ENCODE measurements at places on chromosomes 4 and X.
A peak's percentile ranks its signal among the peaks of the same experiment; 100 is the strongest.

DNA sequence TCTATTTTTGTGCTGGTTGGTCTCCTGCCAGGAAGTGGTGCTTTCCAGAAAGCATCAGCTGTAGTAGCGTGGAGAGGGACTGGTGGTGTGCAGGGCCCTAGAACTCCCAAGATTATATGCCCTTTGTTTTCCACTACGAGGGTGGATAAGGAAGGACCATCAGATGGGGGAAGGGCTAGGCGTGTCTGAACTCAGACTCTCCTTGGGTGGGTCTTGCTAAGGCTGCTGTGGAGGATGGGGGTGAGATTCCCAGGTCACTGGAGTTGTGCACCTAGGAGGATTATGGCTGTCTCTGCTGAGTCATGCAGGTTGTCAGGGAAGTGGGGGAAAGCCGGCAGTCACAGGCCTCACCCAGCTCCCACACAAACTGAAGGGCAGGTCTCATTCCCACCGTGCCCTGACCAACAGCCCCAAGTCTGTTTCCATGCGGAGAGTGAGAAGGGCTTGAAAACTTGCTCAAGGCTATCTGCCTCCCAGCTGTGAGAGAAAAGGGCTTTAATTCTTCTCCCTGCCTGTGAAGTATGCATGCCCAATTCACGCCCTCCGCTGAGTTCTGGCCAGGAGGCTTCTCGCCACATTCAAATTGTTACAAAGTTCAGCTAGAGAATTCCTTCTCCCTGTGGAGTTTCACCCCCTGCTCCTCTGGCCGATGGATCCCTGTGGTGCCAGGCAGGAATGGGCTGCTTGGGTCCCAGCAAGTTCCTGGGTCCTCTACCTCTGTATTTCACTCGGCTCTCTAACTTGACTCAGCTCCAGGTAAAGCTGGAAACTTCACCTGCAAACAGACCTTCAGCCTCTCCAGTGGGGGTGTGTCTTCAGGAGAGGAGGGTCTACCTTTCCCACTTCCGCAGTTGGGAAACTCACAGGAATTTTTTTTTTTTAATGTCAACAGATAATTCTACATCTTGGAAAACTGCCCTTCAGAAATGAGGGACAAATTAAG lies 7.7 kb upstream of the CSTF2 start:
- no peak for DNase-seq

DNA sequence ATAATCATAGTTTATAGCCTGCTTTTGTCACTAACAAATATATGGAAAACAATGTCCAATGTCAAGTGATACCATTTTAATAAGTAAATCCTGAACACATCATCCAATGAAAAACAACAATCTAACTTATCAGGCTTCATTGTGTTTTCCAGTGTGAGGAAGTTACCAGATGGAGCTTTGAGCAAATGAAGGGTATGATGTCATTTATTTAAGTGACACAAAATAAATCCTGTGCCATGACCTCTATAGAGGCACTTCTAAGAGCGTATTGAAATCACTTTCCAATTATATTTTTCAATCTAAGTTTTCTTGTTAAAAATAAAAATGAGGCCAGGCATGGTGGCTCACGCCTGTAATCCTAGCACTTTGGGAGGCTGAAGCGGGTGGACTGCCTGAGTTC lies 48.2 kb upstream of the NMU start:
- no peak for DNase-seq

- peak; percentile 84 for DNase-seq
These were observed 736 bp downstream of the IDS start for GRCh38 chrX:149504226-149504914.

DNA sequence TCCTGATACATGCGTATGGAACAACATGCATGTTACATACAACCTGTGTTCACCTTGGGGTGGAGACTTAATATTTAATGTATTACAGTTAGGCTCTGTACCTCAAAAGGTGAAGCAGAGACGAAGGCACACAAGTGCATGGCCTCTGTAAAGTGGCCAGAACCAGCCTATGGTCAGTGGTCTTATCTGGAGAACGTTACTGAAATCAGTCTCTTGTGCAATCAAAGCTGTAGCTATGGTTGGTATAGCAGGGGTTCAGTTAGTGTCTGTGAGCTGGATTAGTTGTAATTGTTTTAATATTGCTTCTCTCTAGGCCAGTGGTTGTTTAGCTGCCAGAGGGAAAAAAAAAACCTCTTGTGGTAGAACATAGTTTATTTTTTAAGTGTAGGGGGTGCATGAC lies 2.2 kb upstream of the TMEM33 start:
- DNase-seq: no peak

DNA sequence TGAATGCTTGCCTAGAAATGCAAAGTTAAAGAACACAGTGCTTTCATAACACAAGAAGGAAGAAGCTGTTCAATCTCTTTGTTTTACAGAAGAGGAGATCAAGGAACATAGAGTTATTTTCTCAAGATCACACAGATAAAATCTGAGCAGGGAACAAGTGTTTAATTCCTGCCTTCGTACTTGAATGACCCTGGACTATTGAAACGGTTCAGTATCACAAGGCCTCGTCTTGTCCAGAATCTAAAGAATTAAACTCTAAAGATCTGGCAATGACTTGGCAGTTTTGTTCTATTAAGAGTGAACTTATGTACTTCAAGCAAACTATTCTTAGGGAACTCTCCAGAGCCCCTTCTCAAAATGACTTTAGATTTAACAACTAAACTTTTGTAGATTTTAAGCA lies 97.7 kb downstream of the ANXA5 start:
- no peak for DNase-seq

DNA sequence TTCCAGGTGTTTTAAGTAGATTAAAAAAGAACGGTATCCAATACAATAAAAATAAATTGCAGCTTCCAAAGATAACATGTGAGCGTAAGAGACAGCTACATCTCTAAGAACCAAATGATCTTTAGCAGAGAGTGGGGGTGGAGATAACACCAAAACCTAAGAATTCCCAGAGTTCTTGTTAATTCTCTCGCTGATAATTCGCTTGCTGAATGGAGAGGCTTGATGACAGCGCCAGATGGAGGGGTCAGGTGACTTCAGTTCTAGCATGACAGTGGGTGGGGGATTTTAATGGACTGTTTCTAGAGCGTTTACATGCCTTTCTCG lies 2.3 kb downstream of the CLCN4 start:
- no peak for DNase-seq

DNA sequence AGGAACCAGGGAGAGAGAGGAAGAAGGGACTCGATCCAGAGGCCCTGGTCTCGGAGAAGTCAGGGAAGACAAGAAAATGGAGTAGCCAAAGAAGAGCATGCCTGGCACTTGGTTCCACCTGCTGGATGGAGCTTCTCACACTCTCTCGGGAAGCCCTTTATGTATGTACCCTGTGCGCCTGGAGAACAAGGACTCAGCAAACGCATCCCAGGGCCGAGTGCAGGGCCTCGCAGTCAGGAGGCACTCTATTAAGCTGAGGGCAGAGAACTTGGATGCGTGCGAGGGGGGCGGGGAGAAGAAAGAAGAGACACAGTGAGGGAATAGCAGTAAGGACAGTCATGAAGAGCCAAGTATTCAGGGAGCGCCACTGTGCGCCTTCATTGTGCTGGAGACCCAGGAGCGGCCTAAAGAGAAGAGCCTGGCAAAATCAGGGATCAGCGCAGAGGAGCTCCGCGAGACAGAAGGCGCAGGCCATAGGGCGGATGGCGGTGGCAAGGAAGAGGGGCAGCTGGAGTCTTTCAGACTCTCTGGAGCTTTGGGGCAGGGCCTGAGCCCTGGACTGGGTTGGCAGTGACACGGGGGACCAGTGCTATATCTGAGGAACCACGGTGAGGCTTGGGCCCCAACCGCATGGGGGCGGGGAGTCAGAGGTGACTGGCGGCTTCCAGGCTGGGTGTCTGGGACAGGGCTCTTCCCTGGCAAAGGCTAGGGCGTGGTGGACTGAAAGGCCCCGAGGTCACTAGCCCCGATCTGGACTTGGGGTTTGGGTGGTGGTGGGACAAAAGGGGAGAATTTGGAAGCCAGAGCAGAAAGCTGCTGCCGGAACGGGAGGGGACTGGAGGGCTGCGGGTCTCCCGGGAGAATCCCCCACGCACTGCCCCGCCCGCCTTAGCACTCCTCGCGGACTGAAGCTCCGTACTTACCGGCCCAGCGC lies 1.9 kb upstream of the SEPTIN6 start:
- DNase-seq: no peak

DNA sequence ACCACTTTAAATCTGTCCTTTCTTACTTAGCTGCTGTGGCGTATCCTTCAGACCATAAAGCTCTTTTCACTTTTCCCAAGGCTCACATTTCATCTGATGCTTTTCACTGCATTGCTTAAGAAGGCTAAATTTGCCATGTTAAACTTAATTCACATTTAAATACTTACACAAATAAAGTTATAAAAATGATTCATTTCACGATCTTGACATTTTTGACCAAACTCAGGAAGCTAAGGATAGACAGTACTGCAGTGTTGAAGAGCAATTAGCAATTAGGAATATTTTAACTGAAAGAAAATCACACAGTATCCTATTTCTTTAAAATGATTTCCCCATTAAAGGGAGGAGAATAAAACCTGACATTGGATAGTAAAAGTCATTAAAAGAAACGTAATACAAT lies 1038.6 kb downstream of the STPG2 start:
- DNase-seq: no peak
